ENCODE measurements at places on chromosomes 4 and X. TPM values are rescaled to one million over a fixed set of nuclear protein-coding genes. Genes with fewer than 3 reads are reported as not detected.

The BEX1 gene
- total RNA-seq = 9.0 TPM

The KCNE5 gene
- 1.3 TPM for total RNA-seq

The BEX5 gene
- not detected for total RNA-seq

The ZFYVE28 gene
- 7.4 TPM for total RNA-seq

The PAGE5 gene
- total RNA-seq = not detected

The MAGEE2 gene
- not detected for total RNA-seq

The MEPE gene
- total RNA-seq = not detected

The CLGN gene
- 2.7 TPM for total RNA-seq

The KCND1 gene
- under 0.01 TPM for total RNA-seq

The NAP1L5 gene
- 3.3 TPM for total RNA-seq

The RRH gene
- total RNA-seq = 0.14 TPM

The PNMA5 gene
- not detected for total RNA-seq

The TEX28 gene
- total RNA-seq = not detected

The GLOD5 gene
- total RNA-seq = not detected

The RNF175 gene
- total RNA-seq = not detected

The CXorf49 gene
- not detected for total RNA-seq

The BCLAF3 gene
- total RNA-seq = 3.6 TPM

The CXCL6 gene
- total RNA-seq = 46.2 TPM

The HGFAC gene
- total RNA-seq = not detected

The OSTC gene
- total RNA-seq = 336 TPM

The RAB39B gene
- total RNA-seq = 0.14 TPM

The OPRPN gene
- total RNA-seq = not detected

The GAB3 gene
- total RNA-seq = 0.44 TPM

The SPP1 gene
- 1.5 TPM for total RNA-seq

The PAGE1 gene
- total RNA-seq = not detected

The CLIC2 gene
- 0.22 TPM for total RNA-seq

The NRK gene
- 2.1 TPM for total RNA-seq

The ADRA2C gene
- total RNA-seq = 2.2 TPM

The XAGE2 gene
- total RNA-seq = not detected
